T-helper 9 cell (primary cell): ENCODE measurements at places on chromosomes 1 and 21.

GRCh38 chr1:40856656-40857302, 5.4 kb downstream of the CITED4 start:
- DNase-seq, result no peak

- DNase-seq, result no peak
Measured at GRCh38 chr21:42366292-42367010, at the start of gene TFF1. Gene TFF1, minus strand, starts transcription at chr21:42366535. Its CDS starts 40 bp downstream, at chr21:42366495.

DNA sequence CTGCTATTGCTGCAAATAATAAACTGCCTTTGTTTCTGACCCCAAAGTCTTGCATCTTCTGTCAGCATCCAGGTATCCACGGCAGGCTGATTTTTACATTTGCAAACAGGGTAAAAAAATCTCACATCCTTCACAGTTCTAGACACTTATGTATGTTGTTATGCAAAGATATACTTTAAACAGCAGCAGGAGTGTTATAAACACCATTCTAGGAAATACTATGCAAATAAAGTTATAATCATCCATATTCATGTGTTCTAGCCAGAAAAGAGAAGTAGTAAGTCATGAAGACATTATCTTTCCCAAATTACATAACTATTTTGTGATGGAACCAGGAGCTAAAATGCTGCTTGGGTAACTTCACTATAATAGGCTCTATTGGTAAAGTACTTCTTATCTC, 534.2 kb downstream of the LTN1 start:
- DNase-seq, result no peak

GRCh38 chr1:77398152-77398551, 116.3 kb downstream of the AK5 start:
- DNase-seq, result no peak

GRCh38 chr1:81654147-81654546, 146.6 kb upstream of the ADGRL2 start:
- no peak for DNase-seq

DNA sequence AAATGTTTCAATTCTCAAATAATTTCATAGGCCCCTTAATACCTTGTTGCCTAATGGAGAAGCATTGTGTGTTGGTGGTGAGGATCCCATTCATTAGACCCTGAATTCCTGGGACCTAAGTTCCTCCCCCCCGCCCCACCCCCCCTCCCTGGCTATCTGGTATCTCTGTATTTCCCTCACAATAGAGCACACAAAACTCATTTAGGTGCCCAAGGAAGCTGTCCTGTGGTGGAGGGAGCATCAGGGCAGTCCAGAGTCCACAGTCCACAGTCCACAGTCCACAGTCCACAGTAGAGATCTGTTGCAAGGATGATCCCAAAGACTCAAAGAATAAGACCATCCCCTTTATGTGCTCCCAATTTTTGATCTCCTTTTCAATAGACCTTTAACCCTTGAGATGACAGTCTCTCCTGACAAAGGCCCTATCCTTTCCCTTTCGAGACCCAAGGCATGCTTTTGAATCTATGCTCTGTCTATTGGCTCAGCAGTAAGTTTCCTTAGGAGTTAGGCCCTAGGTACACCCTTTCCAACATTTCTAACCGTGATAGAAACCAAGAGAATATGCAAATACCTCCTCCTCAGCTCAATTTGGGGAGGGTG, 123.9 kb downstream of the ZBTB18 start:
- no peak for DNase-seq

DNA sequence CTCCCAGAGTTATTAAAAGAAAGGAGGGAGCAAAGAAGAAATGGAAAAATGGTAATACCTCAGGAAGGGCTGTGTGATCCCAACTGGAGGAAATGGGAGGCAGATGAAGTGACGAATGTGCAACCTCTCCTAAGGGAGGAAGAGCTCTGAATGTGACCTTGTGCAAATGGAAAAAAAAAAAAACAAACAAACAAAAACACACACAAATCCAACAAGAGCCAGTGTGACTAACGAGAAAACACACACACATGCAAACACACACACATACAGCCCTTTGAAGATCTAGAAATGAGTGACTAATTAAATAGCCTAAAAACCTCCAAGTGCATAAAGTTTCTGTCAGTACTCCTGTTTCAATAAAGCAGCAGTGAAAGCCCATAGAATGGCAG, 49.0 kb downstream of the CCN1 start:
- DNase-seq, result no peak

DNA sequence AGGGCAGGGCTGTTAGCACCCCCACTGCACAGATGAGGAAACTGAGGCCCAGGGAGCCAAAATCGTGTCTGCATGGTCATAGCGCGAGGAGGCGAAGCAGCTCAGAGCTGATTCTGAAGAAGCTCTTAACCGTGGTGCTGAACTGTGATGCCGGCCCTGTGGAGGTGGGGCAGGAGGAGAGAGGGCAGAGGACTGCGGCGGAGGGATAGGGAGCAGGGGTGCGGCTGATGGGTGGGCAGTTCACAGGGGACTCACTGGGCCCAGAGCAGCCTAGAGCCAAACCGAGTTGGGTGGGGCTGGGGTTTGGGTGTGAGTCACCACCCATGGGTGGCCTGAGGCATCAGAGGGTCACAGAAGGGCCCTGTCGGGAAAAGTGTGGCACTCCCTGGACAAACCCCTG, 74.7 kb downstream of the RAP1GAP start:
- DNase-seq, result no peak

DNA sequence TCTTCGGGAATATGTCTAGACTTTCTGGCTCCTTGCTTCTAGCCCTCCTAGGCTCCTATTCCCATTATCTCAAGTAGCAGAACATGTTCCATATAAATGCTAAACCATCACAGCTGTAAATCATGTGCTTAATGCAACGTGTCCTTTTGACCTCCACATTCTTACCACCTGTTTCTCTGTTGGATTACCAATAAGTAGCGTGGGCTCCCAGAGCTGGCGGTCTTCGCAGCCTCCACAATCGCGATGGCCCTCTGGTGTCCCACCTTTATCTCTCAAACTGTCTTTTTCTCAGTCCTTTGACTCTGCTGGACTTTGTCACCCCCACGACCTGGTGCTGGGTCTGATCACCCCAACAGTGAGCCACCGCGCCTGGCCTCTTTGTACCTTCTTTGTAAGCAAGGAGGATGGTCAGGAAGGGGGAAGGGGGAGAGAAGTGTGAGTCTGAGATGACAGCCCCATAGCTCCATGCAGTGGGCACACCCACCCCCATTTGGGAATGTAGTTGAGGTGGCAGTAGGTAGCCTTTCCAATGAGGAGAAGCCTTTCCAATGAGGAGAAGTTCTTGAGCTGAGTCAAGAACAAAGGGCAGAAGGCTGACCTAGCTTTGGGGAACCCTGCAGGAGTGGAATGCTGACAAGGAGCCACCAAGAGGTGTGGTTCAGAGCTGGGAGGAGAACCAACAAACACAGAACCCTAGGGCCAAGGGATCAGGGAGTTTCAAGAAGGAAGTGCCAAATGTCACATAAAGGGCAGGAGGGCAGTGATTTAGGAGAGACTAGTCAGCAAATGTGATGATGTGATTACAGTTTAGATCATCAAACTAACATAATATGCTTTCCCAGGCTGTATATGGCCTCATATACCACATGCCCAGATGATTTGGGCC, 14.2 kb downstream of the TRAF5 start:
- DNase-seq, result no peak

GRCh38 chr1:81371864-81372263, 428.9 kb upstream of the ADGRL2 start:
- no peak for DNase-seq

GRCh38 chr21:38888991-38889561, 83.3 kb downstream of the ETS2 start:
- DNase-seq, result no peak

DNA sequence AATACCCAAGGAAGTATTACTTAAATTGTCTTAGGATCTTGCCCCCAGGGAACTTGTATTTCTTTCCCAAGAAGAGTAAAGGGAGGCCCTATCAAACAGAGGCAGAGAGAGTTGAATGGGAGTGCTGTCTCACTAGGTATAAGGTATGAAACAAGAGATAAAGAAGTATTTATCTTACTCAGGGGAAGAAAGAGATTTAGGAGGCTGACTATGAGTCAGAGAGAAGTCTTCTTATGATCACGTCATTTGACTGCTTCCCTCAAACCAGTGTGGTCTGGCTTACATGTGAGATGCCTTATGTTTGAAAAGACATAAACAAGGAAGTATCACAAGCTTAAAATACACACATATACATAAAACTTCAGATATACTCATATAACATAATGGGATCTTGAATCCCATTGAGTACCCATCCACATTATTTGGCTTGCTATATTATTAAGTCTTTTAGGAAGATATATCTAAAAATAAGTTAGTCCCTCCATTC, 29.6 kb downstream of the DUSP10 start:
- DNase-seq, result peak; percentile 20

DNA sequence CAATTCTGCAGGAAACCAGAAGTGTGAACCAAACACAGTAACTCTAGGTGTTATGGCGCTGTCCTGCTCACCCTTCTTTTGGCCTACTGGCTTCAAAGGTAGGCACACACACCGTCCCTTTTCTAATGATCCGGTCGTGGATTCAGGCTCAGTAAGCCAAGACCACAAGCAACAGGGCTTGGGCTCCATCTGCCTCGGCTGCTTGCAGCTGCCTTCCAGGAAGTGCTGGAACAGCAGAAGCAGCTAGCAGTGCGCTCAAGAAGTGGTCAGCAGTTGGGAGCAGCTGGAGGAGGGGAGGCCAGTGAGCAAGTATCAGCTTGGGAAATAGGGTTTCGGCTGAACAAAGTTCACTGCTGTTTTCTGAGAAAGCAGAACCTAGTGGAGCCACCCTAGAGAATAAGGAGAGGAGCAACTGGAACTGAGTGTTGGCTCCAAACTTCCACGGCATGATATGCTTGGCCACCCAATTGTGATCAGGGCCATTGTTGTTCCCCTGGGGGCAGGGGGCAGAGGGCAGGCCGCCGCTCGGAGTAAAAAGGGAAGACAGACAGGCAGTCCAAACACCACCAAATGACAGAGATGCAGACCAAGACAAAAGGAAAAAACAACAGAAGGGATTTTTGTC, 173.4 kb downstream of the TOMM20 start:
- no peak for DNase-seq

GRCh38 chr1:155591770-155592169, 18.2 kb upstream of the MSTO1 start:
- no peak for DNase-seq

DNA sequence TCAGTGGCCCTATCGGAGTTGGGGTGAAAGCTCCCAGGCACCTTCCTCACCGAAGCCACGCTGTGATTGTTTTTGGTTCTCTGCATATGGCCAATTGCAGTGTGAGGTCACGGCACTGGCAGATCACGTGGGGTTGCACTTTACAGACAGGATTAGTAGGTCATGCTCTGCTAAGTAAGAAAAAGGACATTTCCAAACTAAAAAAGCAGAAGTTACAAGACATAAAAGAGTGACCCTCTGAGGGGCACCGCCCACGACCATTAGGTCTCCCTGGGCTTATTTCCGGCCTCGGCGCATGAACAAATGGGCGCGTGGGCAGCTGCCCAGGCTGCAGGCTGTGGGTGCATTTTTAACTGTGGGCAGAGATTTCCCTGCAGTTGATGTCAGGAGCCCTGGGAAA, 2.0 kb downstream of the CAPN9 start:
- no peak for DNase-seq
